Activated effector memory CD4-positive, alpha-beta T cell treated with Interleukin-2 at 50 U/mL for 16 hours (primary cell): ENCODE measurements at places on chromosomes 6 and 20.

GRCh38 chr6:154157082-154157481, 118.0 kb downstream of the OPRM1 start:
- no peak for DNase-seq

GRCh38 chr6:167020206-167020605, 21.0 kb downstream of the CEP43 start:
- DNase-seq: no peak

DNA sequence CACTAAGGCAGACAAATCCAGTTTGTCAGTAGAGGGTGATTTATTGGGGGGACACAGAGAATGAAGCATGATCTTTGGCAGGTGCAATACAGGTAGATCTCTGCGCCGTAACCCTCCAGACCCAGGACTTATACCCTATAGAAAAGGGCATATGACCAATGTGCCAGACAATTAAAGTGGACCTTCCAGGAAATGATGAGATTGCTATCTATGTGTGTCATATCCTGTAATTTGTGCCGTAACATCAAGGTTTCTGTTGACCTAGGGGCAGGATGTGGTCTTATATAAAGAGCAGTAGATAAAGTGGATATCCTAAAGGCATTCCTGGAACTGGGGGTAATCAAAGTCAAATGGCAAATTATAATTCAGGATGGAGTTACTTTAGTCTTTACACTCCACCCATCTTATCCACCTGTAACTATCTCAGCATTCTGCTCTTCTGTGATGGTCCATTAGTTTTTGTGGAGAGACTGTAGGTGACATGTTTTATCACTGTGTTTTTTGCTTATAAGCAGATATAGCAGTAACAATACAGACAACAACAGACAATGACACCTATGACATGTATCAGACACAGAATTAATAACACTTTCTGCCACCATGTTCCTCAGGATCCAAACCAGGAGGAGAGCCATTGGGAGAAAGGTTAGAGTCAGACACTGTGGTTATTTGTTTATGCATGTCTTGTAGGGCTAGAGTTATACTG, 43.1 kb upstream of the ZNF337 start:
- no peak for DNase-seq

- DNase-seq: no peak
Measured at GRCh38 chr6:16621002-16621401, 140.3 kb downstream of the ATXN1 start.

DNA sequence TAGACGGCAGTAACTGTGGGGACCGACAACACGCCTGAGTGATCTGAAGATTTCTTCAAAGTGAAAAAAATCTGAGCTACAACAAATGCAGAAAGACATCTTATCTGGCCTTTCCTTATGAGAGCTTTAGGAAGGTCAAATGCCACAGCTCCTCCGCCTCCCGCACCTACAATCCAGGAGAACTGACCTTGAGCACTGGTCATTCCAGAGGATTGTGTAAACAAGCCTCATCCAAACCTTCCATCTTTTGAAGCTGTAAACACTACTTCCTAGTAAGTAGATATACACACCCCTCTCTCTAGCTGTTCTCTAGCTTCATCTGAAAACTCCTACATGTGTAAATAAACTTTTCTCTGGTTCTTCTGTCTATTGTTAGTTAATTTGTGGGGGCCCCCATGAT, 76.9 kb downstream of the CD24 start:
- no peak for DNase-seq

DNA sequence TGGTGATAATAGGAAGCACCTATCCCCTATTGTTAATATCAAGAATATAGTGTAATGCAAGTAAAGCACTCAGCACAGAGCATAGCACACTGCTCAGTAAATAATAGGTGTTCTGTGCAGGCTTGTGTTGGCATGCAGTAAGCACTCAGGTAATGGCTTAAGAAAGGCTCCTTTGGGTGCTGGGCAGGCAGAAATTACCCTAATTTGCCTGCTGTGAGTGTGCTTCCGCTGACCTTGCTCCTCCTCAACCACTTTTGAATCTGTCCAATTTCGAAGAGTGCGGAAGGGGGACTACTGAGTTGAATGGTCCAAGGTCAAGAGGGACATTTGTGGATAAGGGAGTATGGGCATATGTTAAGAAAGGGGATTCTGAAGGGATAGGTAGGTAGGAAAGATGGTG, 15.4 kb downstream of the SRSF3 start:
- no peak for DNase-seq
